T-helper 2 cell treated with Interferon-gamma antibody and Interleukin-4, amounts not matched to agents 100 ng/mL and 5 ng/mL, for 36 hours (primary cell): ENCODE measurements at places on chromosomes 12 and 14. TPM values are rescaled to one million over a fixed set of nuclear protein-coding genes. Genes with fewer than 3 reads are reported as not detected.

C12orf54 gene
- total RNA-seq = not detected in 2 replicates

CFAP251 gene
- 0.48 and 0.66 TPM in 2 replicates for total RNA-seq

IL22 gene
- not detected in 2 replicates for total RNA-seq

ADCY6 gene
- 0.07 and 0.09 TPM in 2 replicates for total RNA-seq

OAS2 gene
- 140 and 153 TPM in 2 replicates for total RNA-seq

TAS2R8 gene
- total RNA-seq = not detected in 2 replicates

ITPK1 gene
- total RNA-seq = 80.6 and 84.1 TPM in 2 replicates

TCL1A gene
- total RNA-seq = not detected in 2 replicates

GUCY2C gene
- not detected in 2 replicates for total RNA-seq

RNASE3 gene
- total RNA-seq = not detected in 2 replicates

SLC25A21 gene
- total RNA-seq = not detected in 2 replicates

SERPINA5 gene
- total RNA-seq = not detected in 2 replicates

WNT1 gene
- total RNA-seq = not detected in 2 replicates

ERH gene
- 342 and 350 TPM in 2 replicates for total RNA-seq

FAM222A gene
- total RNA-seq = 1.1 and 1.4 TPM in 2 replicates

KCNH5 gene
- total RNA-seq = not detected in 2 replicates

PROX2 gene
- total RNA-seq = not detected in 2 replicates

KITLG gene
- total RNA-seq = 0.16 TPM in 1 of 2 replicates, not detected in the other

ASCL1 gene
- total RNA-seq = not detected in 2 replicates

SMIM41 gene
- total RNA-seq = not detected in 2 replicates
